ENCODE measurements at places on chromosomes 13 and 19.

- no peak for DNase-seq
These were observed 18.5 kb upstream of the ZNF681 start for GRCh38 chr19:23777216-23777615.

DNA sequence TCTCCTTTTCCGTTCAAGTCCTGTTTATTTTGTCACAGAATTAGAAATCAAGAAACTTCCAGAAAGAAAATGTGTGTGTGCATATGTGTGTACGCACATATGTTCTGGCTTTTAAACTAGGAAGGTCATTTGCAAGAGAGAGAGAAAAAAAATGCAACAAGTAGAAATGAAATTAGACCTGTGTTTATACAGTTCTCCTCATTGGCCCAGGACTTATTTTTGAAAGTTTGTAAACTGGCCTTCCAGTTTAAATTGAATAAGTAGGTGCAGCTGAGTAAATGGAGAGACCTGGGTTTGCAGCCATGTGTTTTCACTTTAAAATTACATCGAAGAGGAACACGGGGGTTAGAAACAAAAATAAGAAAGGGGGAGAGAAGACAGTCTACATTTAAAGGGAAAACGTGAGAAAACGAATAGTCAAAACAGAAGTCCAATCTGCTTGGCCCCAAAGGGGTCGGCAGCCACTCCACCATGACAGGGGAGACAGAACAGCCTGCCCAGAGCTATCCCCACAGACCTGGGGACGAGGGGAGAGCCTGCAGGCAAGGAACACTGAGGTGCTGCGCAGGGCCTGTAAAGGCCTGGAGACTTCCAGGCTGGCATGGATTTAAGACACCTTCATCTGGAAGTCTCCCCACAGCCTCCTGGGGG is 216.8 kb upstream of the MAB21L1 start:
- no peak for DNase-seq

GRCh38 chr13:40386586-40386985 is 279.9 kb downstream of the FOXO1 start:
- DNase-seq, result no peak

- DNase-seq, result no peak
These were observed 26.9 kb downstream of the ZNF846 start for GRCh38 chr19:9741476-9742171.

- no peak for DNase-seq
These were observed 37.4 kb downstream of the NLRP12 start for GRCh38 chr19:53786744-53787143.

- DNase-seq, result no peak
These were observed 2.5 kb downstream of the SF3A2 start for GRCh38 chr19:2239173-2239572.

- no peak for DNase-seq
These were observed 306.4 kb upstream of the ARGLU1 start for GRCh38 chr13:106874323-106874722.

Data from astrocyte of the cerebellum (primary cell).